ENCODE measurements at places on chromosomes 7 and 10.

- peak; percentile 66 for DNase-seq
Observed at GRCh38 chr10:91632671-91633550, at the start of gene PPP1R3C. PPP1R3C (minus strand) TSS chr10:91633071; CDS start chr10:91632969, 102 bp downstream.

DNA sequence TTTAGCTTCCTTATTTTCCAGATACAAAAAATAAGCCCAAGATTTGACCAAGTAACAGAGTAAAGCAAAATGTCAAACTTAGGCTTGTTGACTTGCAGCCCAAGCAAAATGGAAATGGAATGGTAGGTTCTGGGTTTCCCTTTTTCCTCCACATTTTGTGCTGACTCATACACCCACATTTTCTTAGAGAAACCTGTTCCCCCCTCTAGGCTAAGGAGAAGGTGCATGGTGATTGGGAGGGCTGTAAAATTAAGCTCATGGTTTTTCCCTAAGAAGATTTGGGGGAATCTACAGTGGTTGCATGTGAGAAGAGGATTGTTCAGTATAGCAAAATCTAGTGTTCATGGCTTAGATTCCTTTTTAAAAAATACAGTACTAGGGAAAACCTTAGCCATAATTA is 127.4 kb downstream of the ARL4A start:
- DNase-seq = no peak

- DNase-seq = no peak
Observed at GRCh38 chr7:20491284-20491683, 124.2 kb upstream of the ABCB5 start.

- no peak for DNase-seq
Observed at GRCh38 chr10:16673443-16673842, 143.8 kb downstream of the RSU1 start.
